Stomach (tissue), 19 donors: ENCODE measurements at places on chromosomes 3 and 15. TPM values are rescaled to one million over a fixed set of nuclear protein-coding genes. Genes with fewer than 3 reads are reported as not detected.

The NRROS gene
- 0.45 TPM for total RNA-seq

The NOX5 gene
- total RNA-seq, result not detected

The RBPMS2 gene
- total RNA-seq, result 2.3 TPM

The MLF1 gene
- 14.3 TPM for total RNA-seq

The GTF2A2 gene
- total RNA-seq, result 22.2 TPM

The TTLL3 gene
- total RNA-seq, result 210 TPM

The SH2D7 gene
- 0.45 TPM for total RNA-seq

DNA sequence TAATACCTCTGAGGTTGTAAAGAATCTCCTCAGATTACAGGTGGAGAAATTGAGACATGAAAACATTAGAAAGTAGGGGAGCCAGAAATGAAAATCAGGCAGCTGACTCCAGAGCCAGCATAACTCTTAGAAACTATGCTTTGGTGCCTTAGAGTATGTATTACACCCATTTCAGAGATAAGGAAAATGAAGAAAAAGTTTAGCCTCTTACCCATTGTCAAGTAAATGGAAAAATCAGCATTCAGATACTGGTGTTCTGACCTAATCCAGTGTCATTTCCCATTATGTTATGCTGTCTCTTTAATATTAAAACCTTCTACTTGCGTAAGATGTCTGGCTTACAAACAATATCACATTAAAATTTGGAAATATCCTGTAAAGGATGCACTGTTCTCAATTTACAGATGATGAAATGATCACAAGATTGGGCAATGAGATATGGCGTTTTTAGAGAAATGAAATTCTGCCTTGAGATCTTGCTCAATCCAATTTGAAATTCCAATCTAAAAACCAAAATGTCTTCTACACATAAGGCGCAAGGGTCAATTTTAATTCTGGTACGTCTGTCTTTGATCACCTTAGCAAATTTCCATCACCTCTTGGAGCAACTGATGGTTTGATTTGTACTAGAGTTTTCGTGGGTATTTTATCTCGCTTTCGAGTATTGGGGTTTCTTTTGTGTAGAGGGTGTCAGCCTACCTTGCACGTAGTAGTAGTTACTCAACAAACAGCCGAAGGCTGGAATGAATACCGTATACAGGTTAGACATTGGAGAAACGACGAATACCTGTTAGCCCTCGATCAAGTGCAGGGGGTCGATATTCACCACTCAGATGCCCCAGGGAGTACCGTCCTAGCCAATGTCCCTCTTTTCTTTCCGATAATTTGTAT, 902 bp upstream of the ZCWPW2 start:
- DNase-seq, result peak; percentile 16

DNA sequence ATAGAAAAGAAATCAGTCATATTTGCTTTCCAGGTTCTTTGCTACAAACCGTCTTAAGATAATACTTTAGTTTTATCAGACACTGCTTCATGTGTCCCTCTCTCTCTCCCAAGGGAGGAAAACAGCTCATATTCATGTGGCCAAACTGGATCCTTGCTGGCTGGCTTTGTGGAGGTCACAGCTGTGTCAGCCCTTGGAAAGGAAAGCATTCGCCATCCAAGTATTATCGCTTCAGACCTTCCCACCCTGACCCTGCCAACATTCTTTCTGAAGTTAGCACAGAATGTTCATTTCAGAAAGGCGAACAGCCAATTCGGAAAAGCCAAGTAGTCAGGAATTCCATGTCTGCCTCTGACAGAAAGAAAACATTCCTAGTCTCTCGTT, 213.6 kb downstream of the FEZF2 start:
- DNase-seq, result peak; percentile 76

DNA sequence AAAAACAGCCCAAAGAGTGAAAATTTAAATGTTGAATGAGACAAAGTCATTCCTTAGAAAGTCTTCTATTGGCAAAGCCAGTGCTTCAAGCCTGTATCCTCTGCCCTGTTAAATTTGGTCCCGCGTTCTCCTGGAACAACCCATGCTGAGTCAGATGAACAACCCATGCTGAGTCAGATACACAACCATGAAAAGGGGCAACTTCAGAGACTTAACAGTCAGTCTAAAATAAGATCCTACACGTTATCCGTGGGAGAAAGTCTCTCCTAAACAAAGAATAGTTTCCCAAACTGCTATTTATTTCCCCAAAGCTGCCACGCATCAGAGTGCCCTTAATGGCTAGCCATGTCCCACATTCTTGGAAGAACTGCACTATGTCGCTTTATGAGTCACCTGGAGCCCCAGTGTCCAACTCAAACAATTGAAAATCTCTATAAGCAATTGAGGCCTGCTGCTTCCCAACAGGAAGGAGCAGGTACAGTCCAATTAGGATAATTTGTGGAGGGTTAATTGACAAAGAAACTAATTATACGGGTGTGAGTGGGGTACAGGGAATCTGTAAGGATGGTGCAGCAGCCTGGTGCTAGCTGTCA, 66.1 kb downstream of the WHAMM start:
- DNase-seq, result no peak

DNA sequence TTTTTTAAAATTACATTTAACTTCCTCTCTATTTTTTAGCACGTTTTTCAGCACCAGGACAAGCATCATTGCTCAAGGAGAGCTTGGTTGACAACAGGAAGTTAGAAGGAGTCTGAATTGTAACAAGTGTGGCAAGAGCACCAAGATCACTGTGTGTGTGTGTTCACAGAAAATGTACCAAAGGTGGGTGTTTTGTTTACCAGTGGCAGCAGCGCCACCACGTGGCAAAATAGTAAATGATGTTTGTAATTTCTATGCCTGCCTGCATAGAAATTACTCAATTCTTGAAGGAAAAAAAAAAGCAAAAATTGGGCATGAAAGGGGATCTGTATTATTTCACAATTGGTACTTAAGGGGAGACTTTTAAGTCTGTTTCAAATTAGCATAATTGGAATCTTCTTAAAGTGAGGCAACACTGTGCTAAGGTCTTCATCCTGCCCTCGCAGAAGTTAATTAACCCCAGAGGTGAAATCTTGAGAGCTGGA, 7.4 kb upstream of the U2SURP start:
- DNase-seq, result peak; percentile 52

DNA sequence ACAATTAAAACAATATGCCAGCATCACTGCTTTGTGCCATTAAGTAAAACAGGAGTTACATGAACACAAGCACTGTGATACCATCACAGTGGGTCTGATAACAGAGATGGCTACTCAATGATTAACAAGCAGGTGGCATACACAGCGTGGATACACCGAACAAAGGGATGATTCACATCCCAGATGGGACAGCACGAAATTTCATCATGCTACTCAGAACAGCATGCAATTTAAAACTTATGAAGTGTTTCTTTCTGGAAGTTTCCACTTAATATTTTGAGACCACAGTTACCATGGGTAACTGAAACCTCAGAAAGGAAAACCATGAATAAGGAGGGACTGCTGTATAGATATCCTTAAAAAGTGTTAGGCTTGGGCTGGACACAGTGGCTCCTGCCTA, 44.5 kb downstream of the SLC24A1 start:
- no peak for DNase-seq

DNA sequence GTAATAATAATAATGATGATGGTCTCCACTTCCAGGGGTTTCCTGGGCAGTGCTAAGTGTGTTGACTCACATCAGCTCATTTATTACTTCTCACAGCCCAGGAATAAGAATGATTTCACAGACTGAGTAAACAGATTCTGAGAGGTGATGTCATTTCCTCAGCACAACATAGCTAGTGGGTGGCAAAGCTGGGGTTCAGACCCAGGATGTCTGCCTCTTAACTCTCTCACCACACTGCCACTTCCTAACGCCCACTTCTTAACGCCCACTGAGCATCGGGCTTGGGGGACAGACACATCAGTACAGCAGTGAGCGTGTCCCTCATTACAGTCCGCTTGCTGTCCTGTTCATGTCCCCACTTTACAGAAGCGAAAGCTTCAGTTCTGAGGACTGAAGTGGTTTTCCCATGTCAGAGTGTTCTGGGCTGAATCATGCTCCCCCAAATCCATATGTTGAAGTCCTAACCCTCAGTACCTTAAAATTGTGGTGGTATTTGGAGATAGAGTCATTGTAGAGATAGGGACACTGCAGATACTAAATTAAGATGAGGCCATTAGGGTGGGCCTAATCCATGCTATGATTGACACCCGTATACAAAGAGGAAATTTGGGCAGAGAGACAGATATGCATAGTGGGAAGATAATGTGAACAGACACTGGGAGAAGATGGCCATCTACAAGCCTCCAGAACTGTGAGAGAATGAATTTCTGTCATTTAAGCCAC, 68.0 kb downstream of the ATP2B2 start:
- peak; percentile 59 for DNase-seq

- DNase-seq, result no peak
Observed at GRCh38 chr3:100517276-100517675, 24.9 kb downstream of the TMEM45A start.

DNA sequence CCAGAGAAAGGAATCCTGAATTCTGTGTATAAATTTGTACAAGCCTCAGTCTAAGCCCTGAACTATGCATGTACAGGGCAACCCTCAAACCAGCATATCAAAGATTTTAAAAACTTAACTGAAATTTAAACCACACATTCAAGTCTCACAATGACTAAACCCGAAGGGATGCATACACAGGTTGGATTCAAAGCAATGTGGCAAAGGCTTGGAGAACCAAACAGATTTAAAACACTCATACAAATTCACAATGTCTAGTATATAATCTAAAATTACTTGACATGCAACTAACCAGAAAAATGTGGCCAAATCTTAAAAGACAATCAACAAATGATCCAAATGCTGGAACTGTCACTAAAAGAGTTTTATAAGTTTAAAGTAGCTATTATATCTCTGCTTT, 36.4 kb downstream of the CEP152 start:
- DNase-seq, result no peak

DNA sequence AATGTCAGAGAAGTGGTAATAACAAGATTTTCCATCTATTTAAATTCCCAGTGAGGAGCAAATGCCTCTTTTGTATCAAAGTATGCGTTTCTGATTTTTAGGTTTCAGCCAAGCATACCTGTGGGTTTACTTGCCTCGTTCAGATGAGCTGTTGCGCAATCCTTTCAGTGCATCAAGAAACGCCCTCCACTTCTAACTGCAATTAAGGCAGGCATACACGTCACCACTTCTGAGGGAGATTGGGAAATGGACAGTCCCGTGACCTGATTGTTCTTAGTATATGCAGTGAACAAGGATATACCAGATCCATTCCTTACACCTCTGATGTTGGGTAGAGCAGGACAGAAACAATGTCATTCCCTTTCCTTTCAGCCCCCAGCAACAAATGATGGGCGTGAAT, 219.0 kb downstream of the ITPR1 start:
- DNase-seq, result no peak

DNA sequence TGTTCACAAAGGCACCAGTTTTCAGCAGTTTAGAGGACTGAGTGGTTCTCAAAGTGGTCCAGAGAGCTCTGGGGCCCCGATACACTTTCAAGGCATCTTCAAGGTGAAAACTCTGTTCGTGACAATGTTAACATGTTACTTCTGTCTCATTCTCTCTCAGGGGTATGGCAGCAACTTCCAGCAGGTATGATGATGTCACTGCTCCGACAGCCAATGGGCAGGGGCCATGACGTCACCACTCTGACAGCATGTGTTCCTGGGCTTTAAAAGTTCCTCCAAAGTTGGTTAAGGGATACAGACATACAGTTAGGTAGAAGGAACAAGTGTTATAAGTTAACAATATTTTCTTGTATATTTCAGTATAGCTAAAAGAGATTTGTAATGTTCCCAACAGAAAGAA, 87.9 kb downstream of the KLF15 start:
- DNase-seq, result no peak

DNA sequence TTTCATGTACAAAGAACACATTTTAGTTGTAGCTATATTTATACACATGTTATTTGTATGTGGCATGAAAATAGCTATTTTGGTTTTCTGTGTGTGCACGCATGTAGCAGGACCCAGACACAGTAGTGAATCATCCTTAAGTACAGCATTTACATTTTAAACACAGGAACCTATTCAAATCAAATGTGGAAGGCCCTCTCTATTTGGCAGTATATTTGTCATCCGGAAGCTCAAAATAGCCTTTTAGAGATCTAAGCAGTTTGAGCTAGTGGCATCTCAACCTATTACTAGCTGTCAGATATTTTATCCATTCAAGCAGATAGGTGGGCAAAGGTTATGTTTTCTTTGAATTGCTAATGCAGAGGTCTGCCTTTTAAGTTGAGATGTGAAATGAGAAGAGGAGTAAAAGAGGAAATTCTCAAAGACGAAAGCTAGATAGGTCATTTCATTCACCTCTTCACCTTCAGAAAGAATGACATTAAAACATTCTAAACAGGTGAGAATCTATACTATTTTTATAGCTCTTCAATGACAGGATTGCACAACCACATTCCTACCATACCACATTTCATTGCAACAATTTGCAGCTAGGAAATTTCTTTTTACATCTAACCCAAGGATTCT, 46.3 kb upstream of the TIPARP start:
- no peak for DNase-seq

GRCh38 chr15:26365077-26365476, 407.8 kb downstream of the GABRB3 start:
- DNase-seq, result no peak

- no peak for DNase-seq
Observed at GRCh38 chr3:53650928-53651661, 156.7 kb downstream of the CACNA1D start.

GRCh38 chr3:68060191-68060590, 405.8 kb upstream of the SUCLG2 start:
- no peak for DNase-seq

GRCh38 chr15:50830477-50831354, 65.2 kb upstream of the SPPL2A start:
- no peak for DNase-seq

- no peak for DNase-seq
Observed at GRCh38 chr3:24540821-24541220, 46.2 kb upstream of the THRB start.

DNA sequence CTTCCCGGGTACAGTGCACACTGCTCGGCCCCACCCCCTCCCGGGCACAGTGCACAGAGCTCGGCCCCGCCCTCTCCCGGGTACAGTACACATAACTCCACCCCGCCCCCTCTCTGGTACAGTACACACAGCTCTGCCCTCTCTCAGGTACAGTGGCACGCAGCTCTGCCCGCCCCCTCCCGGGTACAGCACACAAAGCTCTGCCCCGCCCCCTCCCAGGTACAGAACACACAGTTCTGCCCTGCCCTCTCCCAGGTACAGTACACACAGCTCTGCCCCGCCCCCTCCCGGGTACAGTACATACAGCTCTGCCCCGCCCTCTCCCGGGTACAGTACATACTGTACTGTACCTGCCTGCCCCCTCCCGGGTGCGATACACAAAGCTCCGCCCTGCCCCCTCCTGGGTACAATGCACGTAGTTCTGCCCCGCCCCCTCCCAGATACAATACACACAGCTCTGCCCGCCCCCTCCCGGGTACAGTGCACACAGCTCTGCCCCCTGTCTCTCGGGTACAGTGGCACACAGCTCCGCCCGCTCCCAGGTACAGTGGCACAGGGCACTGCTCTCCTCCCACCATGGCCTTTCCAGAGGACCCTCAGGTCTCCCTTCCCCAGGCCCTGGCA, 16.4 kb upstream of the PRR20G start:
- DNase-seq, result peak; percentile 97

DNA sequence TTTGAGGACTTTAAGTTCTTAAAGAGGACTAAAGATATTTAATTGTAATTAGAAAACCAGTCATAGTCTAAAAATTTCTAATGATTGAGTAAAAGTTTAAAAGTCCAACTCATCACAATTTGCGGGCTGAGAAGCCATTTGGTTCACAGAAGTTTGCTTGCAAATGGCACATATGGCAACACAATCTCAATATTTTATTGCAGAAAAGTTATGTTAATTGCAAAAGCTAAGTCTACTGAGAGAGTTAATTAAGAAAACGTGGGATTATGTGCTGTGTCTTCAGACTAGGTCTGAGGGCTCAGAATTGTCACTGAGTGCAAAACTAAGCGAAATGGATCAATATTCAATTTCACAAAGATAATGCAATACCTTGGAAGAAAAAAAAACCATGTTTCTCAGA, 289.7 kb downstream of the PYDC2 start:
- DNase-seq, result no peak
